ENCODE measurements at places on chromosomes 2 and 18. TPM values are rescaled to one million over a fixed set of nuclear protein-coding genes. Genes with fewer than 3 reads are reported as not detected.
A peak's percentile ranks its signal among the peaks of the same experiment; 100 is the strongest.

GRCh38 chr2:46873604-46874068 is 42.0 kb downstream of the MCFD2 start:
- DNase-seq, result peak; percentile 90

- no peak for DNase-seq
Measured at GRCh38 chr2:27960237-27960912, 69.8 kb downstream of the BABAM2 start.

DNA sequence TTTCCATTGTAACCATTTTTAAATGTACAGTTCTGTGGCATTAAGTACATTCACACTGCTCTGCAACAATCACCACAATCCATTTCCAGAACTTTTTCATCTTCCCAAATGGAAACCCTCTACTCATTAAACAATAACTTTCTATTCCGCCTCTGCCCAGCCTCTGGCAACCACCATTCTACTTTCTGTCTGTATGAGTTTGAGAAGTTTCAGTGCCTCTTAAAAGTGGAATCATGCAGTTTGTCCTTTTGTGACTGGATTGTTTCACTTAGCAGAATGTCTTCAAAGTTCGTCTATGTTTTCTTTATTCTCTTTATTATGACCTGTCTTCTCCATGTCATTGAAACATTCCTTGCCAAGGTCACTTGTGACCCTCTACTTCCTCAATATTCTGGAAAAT is 22.0 kb upstream of the PELI1 start:
- no peak for DNase-seq

- no peak for DNase-seq
Measured at GRCh38 chr2:7994397-7994951, 687.4 kb upstream of the ID2 start.

- no peak for DNase-seq
Measured at GRCh38 chr2:238227587-238228032, 12.2 kb downstream of the HES6 start.

- DNase-seq, result no peak
Measured at GRCh38 chr2:179332903-179333302, 68.3 kb upstream of the SESTD1 start.

DNA sequence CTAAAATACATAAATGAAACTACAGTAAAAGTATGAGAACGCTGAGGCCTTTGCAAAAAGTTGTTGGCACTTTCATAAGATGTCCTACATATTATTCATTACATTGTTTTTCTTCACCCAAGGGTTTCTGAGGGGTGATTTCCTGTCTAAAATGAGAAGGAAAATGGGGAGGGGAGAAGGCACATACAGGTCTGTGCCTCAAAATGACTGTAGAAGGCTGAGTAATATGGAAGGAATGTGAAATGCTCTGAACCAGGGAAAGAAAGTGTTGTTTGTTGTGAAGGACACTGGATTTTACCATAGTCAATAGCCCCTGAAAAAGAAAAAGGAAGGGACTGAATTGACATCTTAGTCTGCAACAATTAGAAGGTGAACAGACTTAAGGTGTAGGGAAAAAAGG is 99.5 kb upstream of the RNF152 start:
- no peak for DNase-seq

DNA sequence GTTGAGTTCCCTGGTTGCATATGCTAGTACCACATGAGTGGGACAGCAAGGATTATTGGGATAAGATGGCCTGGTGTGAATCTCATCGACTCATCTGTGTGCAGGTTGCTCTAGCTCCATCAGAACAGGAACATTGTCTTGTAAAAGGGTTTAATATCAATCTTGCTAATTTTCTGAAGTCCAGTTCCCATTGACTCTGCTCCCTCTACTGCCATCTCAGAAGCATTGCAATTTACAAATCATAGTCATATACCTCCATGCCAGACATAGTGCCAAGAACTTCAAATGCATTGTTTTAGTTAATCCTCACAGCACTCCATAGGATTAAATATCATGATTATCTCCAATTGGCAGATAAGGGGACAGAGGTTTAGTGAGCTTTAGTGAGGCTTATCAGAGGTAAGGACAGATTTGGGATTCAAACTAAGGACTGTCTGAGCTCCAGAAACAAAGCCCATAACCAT is 4.8 kb upstream of the STAT4 start:
- no peak for DNase-seq

- no peak for DNase-seq
Measured at GRCh38 chr2:61006486-61007105, 10.9 kb upstream of the PEX13 start.

GRCh38 chr2:76210551-76210950 is 499.8 kb upstream of the GCFC2 start:
- no peak for DNase-seq

- DNase-seq, result no peak
Measured at GRCh38 chr2:3725458-3726250, 22.3 kb downstream of the DCDC2C start.

GRCh38 chr2:240392948-240393830 is 42.3 kb upstream of the GPC1 start:
- peak; percentile 67 for DNase-seq

GRCh38 chr18:5693699-5694294 is 150.0 kb upstream of the EPB41L3 start:
- DNase-seq, result no peak

- DNase-seq, result no peak
Measured at GRCh38 chr2:162826921-162827320, 11.6 kb downstream of the KCNH7 start.

DNA sequence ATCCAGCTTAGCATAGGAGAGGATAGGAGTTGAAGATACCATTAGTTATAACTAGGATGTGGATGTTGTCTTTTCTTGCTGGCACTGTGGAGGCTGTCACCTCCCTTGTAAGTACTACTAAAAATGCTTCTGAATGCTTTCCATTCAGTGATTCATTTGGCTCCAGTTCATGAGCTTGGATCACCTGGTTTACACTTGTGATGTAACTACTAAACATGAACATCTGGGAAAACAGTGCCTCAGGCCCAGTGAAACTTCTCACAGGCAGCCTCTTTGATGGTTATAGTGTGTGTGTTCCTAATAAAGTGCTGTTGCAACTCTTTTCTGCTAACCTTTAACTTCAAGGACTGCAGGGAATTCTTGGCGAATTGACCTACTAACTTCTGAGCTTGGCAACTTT is 13.0 kb upstream of the SLC9A2 start:
- no peak for DNase-seq

DNA sequence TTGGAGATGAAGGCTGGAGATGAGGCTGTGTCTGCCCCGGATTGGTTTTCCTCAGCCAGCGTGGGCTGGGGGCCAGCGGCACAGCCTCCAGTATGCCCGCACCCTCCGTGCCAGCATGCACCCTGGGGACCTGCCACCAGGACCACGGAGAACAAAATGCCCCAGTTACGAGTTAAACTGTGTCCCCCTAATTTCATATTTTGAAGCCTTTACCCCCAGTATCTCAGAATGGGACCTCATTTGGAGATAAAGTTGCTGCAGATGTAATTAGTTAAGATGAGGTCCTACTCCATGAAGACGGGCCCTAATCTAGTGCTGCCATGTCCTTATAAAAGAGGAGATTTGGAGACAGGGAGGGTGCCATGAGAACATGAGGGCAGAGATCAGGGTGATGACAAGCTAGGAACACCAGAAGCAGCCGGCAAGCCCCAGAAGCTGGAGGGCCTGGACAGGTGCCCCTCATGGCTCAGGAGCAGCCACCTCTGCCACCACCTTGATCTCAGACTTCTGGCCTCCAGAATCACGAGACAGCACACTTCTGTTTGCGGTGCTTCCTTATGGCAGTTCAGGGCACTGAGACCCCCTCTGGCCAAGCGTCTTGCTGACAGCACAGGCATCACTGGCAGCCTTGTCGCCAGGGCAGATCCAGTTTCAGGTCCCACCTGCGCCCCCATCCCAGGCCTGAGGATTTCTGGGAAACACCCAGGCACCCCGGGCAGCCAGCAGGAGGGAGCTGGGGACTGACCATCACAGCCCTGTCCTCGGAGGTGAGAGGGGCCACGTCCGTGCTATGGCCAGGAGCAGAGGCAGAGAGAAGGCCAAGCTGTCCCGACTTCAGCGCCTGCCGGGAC is 29.4 kb downstream of the KIF1A start:
- peak; percentile 58 for DNase-seq

- no peak for DNase-seq
Measured at GRCh38 chr18:63192885-63193349, 126.7 kb downstream of the BCL2 start.

DNA sequence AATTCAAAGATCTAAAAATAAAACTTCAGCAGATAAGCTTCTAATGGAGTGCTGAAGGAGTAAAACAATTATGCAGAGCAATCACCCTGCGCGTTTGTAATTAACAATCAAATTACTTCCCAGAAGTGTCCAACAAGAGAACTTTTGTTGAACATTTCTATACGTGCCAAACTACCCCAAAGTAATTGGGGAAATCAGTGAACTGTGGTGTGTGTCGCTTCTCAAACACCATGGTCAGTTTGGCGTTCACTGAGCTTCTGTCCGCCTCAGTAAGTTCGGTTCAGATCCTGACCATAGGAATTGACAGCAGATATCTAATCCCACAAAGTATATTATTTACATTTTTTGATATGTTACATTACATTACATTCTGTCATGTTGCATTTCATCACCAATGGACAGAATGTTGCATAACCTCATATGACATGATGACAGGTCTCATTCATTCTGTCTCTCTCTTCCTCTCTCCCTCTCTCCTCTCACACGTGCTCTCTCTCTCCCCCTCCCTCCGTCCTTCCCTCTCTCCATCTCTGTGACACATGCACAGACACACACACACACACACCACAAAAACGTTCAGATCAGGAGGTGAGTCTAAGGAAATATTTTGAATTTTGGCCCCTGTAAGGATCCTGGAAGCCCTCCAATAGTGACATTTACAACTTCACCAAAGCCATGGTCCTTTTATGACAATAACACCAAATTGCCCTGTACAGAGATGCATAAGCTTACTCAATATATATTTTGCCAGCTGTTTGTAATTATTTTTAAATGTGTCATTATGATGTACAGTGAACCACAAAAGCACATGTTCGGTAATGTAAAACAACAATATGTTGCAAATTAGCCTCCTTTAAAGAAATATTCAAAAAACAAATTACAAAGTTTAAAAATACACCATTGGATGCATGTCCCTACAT is 269.2 kb downstream of the FIGN start:
- no peak for DNase-seq

The PARD6G gene
- 6.7 TPM for total RNA-seq

The FSIP2 gene
- 1.3 TPM for total RNA-seq

The SMC6 gene
- total RNA-seq, result 13.8 TPM

The TUBA3E gene
- total RNA-seq, result not detected
